ENCODE measurements at places on chromosomes 6 and 20.

- DNase-seq, result no peak
These were observed 44.2 kb upstream of the DEFB112 start for GRCh38 chr6:50093938-50094272.

GRCh38 chr6:108942556-108943492 lies 94.6 kb downstream of the ARMC2 start:
- no peak for DNase-seq

- no peak for DNase-seq
These were observed 373.2 kb upstream of the MANEA start for GRCh38 chr6:95204178-95204577.

GRCh38 chr6:155125906-155126305 lies 130.8 kb downstream of the TIAM2 start:
- no peak for DNase-seq

- DNase-seq, result no peak
These were observed 4.3 kb downstream of the GFRA4 start for GRCh38 chr20:3658716-3659491.

- DNase-seq, result no peak
These were observed 40.4 kb upstream of the DUSP22 start for GRCh38 chr6:251920-252319.

- no peak for DNase-seq
These were observed 6.5 kb upstream of the C20orf204 start for GRCh38 chr20:64029293-64030117.

GRCh38 chr6:12363651-12364381 lies 73.7 kb downstream of the EDN1 start:
- DNase-seq, result no peak

DNA sequence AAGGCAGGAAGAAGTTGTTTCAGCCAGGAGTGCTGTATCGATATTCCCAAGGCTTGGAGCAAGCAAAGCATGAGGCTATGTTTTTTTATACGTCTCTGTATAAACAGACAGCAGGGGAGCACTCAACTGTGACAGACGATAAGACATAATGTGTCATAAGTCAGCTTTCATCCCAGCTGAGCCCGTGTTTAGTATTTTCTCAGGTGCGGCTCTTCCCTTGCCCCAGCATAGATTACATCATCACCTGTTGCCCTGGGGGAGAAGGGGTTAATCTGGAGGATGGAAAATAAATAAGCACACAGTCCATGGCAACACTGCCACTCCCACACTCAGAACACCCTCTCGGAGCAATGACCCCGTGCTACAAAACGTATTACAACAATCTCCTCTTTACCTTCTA lies 22.1 kb upstream of the KCNK5 start:
- DNase-seq, result peak; percentile 27

DNA sequence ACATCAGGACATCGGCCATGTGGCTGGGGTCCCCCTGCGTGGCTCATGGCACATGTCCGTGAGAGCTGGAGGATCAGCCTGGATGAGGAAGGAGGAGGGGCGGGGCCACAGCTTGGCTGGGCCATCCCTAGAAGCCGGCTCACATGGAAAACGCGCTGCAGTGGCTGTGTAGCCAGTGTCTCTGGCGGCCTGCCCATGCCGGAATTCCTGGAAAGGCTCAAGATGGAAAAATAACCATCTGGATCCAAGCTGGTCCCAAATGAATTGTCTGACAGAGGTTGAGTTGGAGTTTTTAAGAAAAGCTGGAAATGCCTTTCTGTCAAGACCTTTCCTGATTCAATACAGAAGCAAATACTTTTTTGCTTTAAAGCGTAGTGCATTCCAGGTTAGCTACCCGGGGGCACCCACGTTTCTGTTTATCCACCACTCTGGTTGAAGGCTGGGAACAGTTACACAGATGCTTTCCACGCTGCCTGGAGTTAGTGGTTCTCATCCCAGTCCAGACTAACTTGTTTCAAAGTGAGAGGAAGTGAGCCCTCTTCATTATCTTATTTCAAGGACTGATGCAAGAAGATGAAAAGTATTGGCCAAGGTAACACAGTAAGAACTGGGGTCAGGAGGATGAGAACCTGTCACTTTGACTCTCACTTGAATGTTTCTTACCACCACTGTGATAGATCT lies 99.0 kb downstream of the GMPR start:
- DNase-seq, result no peak

DNA sequence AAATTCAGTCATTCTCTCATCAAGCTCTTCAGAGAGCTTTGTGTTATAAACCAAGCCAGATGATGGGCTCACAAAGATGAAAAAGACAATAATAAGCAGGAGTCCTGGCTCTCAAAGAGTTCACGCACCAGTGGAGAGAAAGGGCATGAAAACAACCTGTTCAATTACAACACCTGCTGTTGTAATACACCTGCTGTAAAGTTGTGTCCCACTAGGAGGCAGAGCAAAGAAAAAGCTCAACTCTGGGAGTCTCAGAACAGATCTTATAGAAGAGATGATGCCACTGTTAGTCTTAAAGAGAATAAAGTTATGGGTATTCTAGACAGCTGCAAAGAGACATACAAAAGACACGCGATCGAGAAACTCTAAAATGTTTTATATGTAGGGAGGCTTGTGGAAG lies 100.6 kb downstream of the DCDC2 start:
- DNase-seq, result peak; percentile 78

- peak; percentile 57 for DNase-seq
These were observed 50.0 kb upstream of the SCGN start for GRCh38 chr6:25601800-25602673.

GRCh38 chr6:134173366-134173725 lies 120.9 kb upstream of the SLC2A12 start:
- no peak for DNase-seq

DNA sequence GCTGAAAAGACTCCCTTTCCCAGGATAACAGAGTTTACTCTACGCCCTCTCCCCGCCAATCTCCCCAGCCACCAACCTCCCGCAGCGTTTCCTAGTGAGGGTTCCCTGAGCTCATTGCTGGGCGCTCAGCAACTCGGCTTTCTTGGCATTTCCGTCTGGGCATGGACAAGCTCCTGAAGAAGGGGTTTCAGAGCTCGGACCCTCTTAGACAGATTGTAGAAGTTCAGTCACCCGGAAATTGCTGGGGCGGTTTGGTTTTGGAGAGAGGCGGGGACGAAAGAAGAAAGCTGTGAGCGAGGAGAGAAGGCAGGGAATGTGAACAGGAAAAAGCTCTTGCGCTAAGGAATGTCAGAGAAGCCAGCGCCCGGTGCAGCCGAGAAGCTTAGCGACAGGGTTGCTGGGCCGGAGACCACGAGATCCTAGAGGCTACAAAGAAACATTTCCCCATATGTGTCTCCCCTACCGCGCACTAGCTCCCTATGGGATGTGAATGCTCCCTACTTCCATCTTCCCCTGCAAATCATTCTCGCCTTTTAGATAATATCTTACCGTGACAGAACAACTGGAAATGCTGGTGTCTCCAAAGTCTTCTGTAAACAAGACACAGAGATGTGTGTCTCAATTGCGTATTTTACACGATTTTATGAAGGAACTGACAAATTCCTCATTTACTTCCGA lies 15.8 kb downstream of the POM121L2 start:
- DNase-seq, result no peak

DNA sequence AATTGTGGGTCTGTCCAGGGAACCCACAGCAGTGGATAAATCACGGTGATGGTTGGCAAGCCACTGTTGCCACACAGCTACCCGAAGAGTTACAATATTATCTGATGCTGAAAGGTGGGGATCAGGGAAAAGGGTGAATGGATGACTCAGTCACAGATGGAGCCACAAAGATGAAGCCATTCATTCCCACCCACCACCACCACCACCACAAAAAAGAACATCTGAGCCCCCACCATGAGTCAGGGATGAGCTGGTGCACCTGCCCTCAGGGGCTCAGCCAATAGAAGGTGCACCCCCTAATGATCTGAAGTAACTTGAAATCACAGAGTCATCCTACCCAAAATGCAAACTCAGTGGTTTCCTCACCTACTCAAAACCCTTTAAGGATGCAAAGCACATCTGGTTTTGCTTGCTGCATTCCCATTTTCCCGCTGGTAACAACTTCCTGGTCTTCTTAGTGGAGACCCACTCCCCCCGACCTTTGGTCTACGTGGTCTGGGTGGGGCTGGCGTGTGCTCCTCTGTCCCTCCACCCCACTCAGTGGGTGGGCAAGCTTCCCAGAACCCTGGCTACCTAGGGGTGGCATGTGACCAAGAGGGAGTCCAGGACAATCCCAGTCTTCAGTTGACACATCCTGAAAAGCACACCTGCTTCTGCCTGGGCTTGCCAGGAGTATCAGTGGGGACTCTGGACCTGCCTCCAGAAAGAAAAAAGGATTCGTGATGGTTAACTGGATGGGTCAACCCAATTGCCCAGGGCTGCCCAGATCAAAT lies 125.5 kb downstream of the ANKRD60 start:
- DNase-seq, result no peak

GRCh38 chr20:38842026-38842425 lies 36.5 kb downstream of the PPP1R16B start:
- no peak for DNase-seq

DNA sequence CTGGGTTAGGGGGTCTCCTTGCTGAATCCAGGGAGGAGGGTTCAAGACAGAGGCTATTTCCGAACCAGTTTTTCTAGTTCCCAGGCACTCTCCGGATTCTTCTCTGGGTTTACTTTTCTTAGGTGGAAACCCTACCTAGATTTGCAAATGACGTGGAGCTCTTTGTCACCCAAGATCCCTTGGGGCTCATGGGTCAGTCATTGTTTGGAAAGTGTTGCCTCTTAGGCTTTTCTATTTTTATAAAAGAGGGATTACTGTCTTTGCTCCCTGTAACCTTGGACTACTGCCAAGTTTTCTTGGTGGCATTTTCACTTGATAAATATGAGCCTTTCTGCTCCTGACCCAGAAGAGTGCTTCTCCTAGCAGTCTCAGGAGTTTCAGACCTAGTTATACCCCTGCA lies 33.6 kb downstream of the FAM209B start:
- no peak for DNase-seq

GRCh38 chr20:22601361-22602141 lies 17.2 kb upstream of the FOXA2 start:
- no peak for DNase-seq

GRCh38 chr6:20261685-20262084 lies 49.4 kb upstream of the MBOAT1 start:
- DNase-seq, result no peak

DNA sequence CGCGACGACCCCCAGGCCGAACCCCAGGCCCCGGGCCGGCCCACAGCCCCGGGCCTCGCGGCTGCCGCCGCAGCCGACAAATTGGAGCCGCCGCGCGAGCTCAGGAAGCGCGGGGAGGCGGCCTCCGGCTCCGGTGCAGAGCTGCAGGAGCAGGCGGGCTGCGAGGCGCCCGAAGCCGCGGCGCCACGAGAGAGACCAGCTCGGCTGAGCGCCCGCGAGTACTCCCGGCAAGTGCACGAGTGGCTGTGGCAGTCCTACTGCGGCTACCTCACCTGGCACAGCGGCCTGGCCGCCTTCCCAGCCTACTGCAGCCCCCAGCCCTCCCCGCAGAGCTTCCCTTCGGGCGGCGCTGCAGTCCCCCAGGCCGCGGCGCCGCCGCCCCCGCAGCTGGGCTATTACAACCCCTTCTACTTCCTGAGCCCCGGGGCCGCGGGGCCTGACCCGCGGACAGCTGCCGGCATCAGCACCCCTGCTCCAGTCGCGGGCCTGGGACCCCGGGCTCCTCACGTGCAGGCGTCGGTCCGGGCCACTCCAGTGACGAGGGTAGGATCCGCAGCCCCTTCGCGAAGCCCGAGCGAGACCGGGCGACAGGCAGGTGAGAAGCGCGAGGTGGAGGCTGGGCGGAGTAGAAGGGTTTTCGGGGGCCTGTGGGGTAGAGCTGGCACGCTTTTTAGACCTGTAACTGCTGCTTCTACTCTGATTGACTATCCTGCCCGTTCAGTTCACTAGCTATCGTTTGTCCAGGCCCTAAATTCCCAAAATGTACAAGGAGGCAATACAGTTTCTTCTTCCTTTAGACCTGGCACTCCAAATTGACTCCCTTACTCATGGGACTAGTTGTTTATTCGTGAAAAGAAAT lies 654 bp downstream of the FAM8A1 start:
- DNase-seq, result peak; percentile 80

DNA sequence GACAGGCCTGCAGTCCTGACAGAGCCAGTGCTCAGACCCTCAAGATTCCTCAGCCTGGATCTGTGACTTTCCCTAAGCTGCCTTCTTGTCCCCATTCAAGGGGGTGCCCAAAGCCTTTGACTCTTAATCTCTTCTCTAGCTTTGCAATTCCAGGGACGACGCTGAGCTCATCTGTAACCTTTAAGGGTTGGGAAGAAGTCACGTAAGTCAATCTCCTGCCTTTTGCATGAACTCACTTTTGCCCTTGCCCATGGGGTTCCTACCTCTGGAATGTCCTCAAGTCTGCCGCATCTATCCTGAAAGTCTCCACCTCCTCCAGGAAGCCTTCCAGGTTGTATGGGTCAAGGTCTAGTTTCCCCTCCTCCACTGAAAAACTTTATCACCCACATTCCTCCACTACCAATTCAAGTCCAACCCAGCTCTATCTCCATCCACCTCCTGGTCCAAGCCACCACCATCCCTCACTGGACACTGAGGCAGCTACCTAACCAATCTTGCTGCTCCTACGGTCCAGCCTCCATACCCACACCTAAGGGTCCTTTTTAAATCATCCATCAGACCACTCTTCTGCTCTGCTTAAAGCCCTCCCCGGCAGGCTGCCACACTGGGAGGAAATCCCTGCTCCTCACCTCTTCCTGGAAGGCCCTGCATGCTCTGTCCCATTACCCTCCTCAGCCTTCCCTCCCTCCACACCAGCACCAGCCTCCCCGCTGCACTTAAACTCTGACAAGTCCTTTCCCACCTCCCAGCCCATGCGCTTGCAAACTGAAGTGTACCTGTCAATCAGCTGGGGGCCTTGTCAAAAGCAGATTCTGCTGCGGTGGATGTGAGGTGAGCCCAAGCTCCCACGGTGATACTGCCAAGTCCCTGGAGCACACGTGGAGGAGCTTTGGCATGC lies 29.7 kb downstream of the PREX1 start:
- DNase-seq, result no peak

- DNase-seq, result peak; percentile 83
These were observed 868 bp upstream of the SLC2A4RG start for GRCh38 chr20:63738687-63739129.

DNA sequence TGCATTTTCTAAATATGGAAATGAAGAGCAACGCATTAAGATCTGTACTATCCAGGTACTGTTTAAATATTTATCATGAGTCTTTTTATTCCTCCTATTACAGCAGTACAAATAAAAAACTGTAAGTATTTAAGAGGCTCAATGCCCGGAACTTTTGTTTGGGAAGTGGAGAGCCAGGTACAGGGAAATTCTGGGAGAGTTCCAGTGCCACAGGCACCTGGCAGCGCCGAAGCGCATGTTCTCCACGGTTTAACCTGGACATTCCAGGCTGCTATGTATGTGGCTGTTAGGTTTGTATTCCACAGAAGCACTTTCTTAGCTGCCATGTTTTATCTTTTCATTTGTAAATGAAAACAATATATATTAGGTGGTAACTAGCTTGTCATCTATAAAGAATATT lies 81.7 kb downstream of the PREP start:
- DNase-seq, result no peak

Data from NCI-H526 (cell line).